ENCODE measurements at places on chromosomes 12 and 14. TPM values are rescaled to one million over a fixed set of nuclear protein-coding genes. Genes with fewer than 3 reads are reported as not detected.

- H3K4me1 ChIP-seq: peaks cover 51% of the 10 kb centered on the region
- no peaks in the 10 kb centered on the region for H3K36me3 ChIP-seq
- peak within 1 kb of the TSS; percentile 65 for H3K27ac ChIP-seq
- ATAC-seq: no peak
Measured at GRCh38 chr12:57754411-57755193, at the start of gene MARCHF9. Gene MARCHF9 (plus strand): TSS chr12:57755103. CDS start chr12:57755529, 426 bp downstream.

Gene CRIP2
- 418 TPM for total RNA-seq

- peak overlapping the region; percentile 82 for H3K27ac ChIP-seq
- no peak overlapping the region for H3K4me3 ChIP-seq
- H3K36me3 ChIP-seq: peaks cover 7% of the 10 kb centered on the region
- H3K4me1 ChIP-seq: peaks cover 26% of the 10 kb centered on the region
Measured at GRCh38 chr14:75449696-75450095, 21.9 kb downstream of the JDP2 start.

Gene STAC3
- not detected for total RNA-seq

Gene OASL
- total RNA-seq: 3.0 TPM

- peaks cover 40% of the 10 kb centered on the region for H3K4me1 ChIP-seq
- H3K36me3 ChIP-seq: no peaks in the 10 kb centered on the region
- H3K27ac ChIP-seq: peak overlapping the region; percentile 50
Measured at GRCh38 chr12:12726555-12727093, 9.5 kb downstream of the CDKN1B start.
